Activated naive CD4-positive, alpha-beta T cell (primary cell): ENCODE measurements at places on chromosomes 13 and 19.

GRCh38 chr13:100491164-100491842 lies 97.3 kb downstream of the GGACT start:
- DNase-seq: no peak

DNA sequence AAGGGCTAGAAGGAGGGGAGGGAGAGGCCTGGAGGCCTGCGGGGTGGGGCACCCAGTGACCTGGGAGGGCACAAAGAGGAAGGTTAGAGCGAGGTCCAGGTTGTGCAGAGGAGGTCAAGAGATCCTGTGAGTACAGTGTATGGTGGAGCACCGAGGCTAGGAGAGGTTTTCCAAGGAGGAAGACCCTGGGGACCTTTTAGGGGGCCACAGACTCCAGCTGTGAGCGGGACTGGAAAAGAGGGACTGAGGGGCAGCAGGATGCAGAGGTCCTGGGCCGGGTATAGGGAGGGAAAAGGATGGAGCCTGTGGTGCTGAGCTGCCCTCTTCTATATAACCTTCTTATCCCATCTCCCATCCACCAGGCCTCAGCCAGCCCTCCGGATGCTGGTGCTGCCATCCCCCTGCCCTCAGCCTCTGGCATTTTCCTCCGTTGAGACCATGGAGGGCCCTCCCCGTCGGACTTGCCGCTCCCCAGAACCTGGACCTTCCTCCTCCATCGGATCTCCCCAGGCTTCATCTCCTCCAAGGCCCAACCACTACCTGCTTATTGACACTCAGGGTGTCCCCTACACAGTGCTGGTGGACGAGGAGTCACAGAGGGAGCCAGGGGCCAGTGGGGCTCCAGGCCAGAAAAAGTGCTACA lies 863 bp downstream of the ZNF581 start:
- no peak for DNase-seq

GRCh38 chr19:51179256-51179655 lies 37.2 kb downstream of the SIGLEC7 start:
- no peak for DNase-seq

- DNase-seq: no peak
Measured at GRCh38 chr13:113664751-113665596, 2.0 kb upstream of the GRK1 start.

- no peak for DNase-seq
Measured at GRCh38 chr13:99949679-99950413, 21.7 kb downstream of the ZIC5 start.

- no peak for DNase-seq
Measured at GRCh38 chr13:36966404-36966803, 32.7 kb downstream of the ALG5 start.

DNA sequence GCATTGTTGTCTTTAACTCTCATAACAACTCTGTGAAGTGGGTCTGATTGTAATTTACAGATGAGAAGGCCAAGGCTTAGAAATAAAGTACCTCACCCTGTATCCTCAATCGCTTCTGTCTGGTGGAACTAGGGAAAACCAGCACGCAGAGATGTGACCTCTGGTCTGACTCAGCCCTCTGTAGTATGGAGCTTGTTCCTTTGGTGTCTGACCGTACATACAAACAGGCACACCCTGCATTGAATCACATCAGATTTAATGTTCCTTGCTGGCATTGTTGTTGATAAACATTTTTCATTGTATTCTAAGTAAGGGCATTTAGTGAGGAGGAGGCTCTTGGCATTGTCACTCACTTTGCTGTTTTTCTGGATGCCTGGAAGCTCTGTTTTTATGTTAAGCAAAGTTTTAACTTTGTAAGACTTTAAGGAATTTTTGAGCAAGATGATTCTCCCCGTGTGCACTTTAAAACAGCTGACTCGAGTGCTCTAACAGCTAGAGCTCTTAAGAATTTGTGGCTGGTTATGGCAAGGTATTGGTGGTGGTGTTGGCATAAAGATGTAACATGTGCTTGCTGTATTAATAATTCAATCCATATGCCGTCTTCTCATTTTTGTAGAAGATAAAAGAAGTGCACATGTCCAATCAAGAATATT lies 89.0 kb upstream of the SPATA13 start:
- DNase-seq: no peak

DNA sequence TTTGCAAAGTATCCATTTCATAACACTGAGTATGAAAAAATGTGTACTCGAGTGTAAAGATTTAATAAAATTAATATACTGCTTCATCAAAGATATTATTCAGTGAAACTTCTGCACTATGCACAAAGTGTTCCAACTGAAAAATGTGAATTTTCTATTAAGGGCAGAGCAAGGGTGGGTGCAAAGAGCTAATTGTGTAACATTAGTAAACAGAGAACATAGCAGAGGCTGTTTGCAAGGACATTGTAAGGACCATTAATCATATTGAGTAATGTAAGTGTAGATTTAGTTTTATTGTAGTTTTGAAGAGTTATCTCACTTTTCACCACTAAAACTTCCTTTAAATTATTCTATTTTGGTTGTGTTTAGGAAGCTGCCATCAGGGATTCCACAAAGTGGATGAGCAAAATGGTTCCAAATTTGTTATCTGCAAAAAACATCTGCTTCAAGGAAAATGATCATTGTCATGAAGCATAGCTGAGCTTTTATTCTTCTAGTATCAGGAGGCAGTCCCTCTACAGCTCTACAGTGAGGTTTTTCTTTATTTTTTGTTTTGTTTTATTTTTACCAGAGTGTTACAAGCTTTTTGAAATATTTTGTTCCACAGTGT lies 1375.4 kb downstream of the SLITRK1 start:
- no peak for DNase-seq

- no peak for DNase-seq
Measured at GRCh38 chr13:21047591-21048282, 13.6 kb downstream of the LATS2 start.

DNA sequence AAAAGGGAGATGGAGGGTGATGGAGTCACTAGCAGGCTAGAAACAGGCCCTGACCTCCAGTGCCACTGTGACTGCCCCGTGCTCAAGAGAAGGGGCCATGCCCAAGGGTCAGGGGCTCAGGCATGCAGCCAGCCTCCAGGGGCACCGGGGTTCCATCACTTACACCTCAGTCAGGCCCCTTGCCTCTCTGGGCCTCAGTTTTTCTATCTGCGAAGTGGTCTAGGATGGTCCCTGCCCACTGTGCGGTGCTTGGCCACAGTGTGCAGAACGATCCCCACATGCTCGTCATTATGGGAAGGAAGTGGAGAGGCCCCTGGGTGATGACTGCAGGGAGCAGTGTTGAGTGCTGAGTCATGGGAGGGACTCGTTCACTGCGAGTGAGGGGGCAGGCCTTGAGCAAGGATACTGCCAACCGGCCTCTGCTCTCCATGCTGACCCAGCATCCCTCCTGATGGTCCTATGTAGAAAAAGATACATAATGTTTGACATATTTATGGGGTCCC lies 23.1 kb downstream of the TMED1 start:
- no peak for DNase-seq

- no peak for DNase-seq
Measured at GRCh38 chr13:36061054-36061453, 70.1 kb downstream of the DCLK1 start.

DNA sequence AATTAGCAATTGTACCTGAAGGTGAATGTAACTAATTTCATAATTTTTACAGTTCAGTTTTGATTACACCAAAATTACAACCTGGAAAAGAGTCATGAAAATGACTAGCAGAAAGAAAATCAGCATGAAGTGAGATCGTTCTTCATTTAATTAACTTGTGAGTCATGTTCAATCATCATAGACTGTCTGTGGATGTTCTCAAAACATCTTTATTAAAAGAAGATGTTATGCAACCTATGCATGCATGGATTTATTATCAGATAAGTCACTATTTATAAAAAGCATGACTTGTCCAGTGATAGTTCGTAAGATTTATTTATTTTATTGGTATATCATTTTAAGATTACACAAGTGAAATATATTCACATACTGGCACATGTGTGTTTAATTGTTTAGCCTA lies 245.9 kb downstream of the ITGBL1 start:
- no peak for DNase-seq

- DNase-seq: no peak
Measured at GRCh38 chr13:50511877-50512341, 331.6 kb downstream of the DLEU7 start.

DNA sequence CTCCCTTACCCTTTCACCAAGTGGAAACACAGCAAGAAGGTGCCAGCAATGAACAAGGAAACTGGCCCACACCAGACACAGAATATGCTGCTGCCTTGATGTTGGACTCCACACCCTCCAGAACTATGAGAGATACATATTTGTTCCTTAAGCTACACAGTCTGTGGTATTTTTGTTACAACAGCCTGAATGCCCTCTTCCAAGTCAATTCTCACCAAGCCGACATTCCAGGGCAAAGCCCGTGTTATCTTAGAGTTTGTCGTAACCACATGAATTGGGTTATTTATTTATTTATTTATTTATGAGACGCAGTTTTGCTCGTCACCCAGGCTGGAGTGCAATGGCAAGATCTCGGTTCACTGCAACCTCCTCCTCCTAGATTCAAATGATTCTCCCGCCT lies 14.9 kb downstream of the FGF21 start:
- DNase-seq: no peak
